ENCODE measurements at places on chromosomes 12 and 14.
A peak's percentile ranks its signal among the peaks of the same experiment; 100 is the strongest.

GRCh38 chr14:95424529-95424928, 91.9 kb downstream of the SYNE3 start:
- DNase-seq = no peak

GRCh38 chr12:15982471-15982870, 71.3 kb downstream of the DERA start:
- DNase-seq = peak; percentile 28

DNA sequence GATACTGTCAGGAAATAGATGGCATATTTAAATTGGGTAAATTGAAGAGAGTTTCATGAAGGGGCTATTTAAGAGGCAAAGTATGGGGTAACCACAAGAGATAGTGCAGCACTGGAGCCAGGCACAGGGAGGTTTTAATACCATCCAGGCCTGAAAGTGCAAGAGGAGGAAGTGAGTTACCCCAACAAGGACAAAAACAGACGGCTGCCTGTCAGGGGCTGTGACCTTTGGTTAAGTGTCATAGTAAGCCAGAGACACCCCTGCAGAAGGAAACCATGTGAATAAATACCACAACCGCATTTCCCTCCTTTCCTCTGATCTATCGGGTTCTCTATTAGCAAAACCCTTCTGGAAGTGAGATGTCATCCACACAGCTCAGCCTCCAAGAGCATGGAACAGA, 122.0 kb upstream of the DHRS4 start:
- no peak for DNase-seq

- DNase-seq = peak; percentile 45
Measured at GRCh38 chr14:26281280-26281998, 316.4 kb downstream of the NOVA1 start.

DNA sequence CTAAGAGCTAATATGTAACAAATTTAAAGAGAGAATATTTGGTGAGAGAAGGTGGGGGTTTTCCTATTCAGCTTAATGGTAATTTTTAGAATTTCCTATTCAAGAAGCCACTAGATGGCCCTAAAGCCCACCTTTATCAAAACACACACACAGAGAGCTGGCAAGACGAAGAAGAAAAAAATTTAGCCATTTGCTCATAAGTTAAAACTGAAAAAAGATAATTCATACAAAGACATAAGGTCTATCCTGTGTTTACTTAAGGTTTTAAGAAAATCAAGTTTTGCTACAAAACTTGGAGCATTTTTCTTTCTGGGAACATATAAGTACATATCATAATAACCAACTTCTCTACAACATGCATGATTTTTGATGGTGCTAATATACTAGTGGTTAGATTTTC, 46.8 kb upstream of the PCED1B start:
- DNase-seq = peak; percentile 72

DNA sequence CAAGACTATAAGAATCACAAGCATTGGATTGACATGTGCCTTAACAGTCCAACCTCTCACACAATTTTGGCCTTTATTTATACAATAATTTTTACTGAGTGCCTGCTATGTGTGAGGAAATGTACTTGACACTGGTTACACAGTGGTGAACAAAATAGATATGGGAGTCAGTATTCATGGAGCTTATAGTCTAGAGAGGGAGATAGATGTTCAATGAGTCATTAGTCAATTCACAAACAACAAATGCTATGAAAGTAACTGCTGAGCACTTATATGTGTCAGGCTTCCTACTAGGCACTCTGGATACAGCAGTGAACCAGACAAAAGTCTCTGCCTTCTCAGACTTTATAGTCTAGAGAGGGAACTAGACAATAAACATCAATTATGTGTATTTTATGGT, 3.7 kb downstream of the CFAP54 start:
- DNase-seq = peak; percentile 81

- DNase-seq = no peak
Measured at GRCh38 chr14:71362282-71362681, 455.0 kb downstream of the PCNX1 start.

GRCh38 chr12:124543590-124544310, 23.7 kb downstream of the NCOR2 start:
- DNase-seq = peak; percentile 76

Data from mesenchymal stem cell (in vitro differentiated cells and primary cell).